ENCODE measurements at places on chromosomes 4 and X.

GRCh38 chrX:78693536-78693935 is 34.4 kb upstream of the RTL3 start:
- DNase-seq, result no peak

DNA sequence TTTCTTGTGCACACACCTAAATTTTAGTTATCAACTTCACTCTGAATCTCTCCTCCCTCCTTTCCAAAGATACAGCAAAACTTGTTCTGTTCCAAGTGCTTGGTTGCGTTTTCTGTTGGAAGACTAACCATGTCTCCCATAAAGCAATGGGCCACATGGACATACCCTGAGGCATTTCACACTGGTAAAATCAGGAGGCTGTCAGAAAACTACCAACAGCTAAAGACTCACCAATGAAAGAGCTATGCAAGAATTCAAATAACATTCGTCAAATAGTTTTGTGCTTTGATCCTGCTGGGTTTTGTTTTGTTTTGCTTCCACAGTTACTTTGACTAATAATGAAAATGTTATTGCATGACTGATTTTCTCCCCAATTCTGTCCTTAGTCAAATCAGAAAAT is 46.0 kb downstream of the PHEX start:
- no peak for DNase-seq

- no peak for DNase-seq
Observed at GRCh38 chrX:150984169-150984824, 1.2 kb downstream of the HMGB3 start.

DNA sequence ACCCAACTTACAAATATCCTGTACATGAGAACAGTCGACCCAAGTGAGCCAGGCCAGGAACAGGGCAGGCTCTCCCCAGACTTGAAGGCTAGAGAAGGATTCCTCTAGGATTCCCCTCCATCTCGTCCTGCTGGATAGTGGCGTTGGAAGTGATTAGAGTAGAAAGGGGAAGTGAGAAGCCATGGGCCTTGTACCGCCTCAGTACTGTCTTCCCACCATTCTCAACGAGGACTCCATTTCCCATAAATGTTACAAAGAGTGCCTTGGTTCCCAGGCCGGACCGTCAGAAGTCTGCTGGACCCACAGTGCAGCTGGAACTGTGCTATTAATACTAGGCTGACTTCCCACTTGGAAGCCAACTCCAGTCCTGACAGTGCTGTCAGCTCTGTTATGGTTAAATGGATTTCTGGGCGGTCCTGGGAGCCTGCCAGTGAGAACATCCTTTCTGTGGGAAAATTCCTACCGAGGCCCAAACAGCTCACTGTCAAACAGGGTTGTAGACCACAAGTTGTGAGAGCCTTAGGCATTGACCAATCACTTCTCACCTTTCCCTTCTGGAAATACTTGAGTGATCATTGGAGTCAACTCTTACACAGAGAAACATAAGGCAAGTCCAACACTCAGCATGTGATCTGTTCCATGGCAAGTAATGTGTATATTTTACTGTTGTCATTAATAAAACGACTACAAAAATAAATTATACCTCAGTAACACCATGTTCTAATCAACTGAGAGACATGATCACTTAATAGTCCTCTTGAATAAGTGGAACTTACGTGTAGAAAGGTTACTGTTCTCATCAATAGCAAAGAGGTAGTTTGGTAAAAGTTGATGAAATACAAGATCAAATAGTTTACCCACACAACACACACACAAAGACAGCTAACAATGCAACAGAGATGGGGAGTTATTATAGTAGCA is 58.4 kb downstream of the AMELX start:
- DNase-seq, result no peak

DNA sequence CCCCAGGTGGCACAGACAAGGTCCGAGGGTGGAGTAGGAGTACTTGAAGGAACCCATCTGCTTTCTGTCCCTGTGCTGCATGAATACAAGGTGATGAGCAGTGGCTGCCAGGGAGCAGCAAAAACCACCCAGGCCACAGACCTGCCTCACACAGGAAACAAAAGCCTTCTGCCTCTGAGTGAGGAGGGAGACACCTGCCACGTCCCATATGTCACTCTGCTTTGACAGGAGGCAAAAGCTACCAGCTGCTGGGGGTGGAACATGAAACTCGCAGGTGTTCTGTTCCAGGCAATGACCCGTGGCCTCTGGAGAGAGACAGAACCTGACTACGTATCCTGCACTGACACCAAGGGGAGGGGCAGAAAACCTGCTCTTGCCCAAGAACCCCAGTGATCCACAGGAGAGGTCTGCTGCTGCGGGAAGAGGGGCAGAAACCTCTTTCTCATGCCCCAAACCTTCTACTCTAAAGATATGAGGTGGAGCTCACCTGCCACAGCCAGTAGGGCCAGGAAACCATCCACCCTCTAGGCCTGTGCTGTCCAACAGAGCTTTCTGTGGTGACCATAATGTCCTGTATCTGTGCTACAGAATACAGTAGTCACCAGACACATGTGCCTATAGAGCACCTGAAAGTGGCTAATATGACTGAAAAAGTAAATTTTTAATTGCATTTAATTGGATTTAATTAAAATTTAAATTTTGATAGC is 172.9 kb downstream of the PRDM5 start:
- no peak for DNase-seq

DNA sequence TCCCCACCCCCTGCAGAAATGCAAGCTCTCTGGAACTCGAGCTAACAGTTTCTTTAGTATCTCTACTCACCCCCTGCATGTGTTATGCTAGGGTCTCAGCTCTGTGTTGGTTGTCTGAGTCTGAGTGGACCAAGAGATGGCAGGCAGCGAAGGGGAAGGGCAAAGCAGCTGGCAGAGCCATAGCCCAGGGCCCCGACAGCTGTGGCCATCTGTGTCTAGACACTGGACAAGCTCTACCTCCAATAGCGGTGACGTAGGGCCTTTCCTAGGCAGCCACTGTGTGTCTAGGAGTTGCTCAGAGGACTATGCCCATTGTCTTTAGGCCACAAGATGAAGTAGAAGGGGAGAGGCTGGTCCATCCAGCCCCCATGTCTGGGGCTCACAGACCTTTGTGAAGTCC is 79.2 kb downstream of the EFNB1 start:
- no peak for DNase-seq

DNA sequence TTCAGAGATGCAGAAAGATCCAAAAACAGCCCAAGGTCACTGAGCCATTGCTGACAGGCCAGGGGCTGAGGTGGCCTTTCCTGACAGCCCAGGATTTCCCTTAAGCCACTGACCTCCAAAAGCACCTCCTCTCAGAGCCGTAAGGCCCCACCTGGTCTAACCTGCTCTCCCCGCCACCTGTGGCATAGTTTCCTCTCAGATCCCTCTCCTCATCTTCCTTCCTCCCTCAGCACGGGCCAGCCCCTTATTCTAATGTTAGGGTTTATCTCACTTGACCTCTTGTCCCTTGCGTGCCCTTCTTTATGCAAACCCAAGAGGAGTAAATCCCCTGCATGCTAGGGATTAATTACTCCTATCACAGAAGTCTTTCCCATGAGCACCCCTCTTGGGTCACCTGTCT is 113.0 kb downstream of the RBM47 start:
- DNase-seq, result no peak

DNA sequence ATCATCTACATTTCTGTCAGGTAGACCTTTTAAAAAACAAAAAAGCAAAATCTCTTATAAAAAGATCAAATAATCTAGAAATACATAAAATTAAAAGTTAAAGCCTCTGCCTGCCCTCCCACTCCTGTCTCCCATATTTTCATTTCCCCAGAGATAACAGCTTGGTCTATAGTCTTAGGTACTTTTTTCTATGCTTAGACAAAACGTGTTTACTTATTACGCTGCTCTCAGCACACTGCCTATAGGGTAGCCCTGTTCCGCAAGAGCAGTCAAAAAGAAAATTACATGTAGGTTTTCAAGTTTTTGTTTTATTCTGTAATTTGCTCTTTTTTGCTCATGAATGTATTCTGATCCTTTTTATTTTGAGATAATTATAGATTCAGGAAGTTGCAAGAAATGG is 73.3 kb downstream of the TAF1 start:
- no peak for DNase-seq
